Right ventricle myocardium inferior (tissue), 1 donor: ENCODE measurements at places on chromosomes 6 and 20. TPM values are rescaled to one million over a fixed set of nuclear protein-coding genes. Genes with fewer than 3 reads are reported as not detected.

ZCCHC3 gene
- 11.0 TPM for total RNA-seq

NOTCH4 gene
- total RNA-seq = 24.4 TPM

EFHC1 gene
- 4.8 TPM for total RNA-seq

HLA-DMB gene
- 8.8 TPM for total RNA-seq

GRM4 gene
- not detected for total RNA-seq

KCNQ5 gene
- total RNA-seq = not detected

SLC4A11 gene
- 0.14 TPM for total RNA-seq

BMP2 gene
- 2.3 TPM for total RNA-seq

KIFC1 gene
- 1.3 TPM for total RNA-seq

PHACTR1 gene
- total RNA-seq = 116 TPM

GSTA2 gene
- total RNA-seq = not detected

TRIM15 gene
- total RNA-seq = not detected

DPPA5 gene
- total RNA-seq = not detected

FILIP1 gene
- 149 TPM for total RNA-seq

DSP gene
- 305 TPM for total RNA-seq

EDN1 gene
- 2.9 TPM for total RNA-seq

YIPF3 gene
- total RNA-seq = 72.2 TPM

SNAP25 gene
- total RNA-seq = not detected
